ENCODE measurements at places on chromosomes 12 and 14.

- DNase-seq = no peak
Observed at GRCh38 chr14:31935391-31935790, 141.7 kb upstream of the ARHGAP5 start.

DNA sequence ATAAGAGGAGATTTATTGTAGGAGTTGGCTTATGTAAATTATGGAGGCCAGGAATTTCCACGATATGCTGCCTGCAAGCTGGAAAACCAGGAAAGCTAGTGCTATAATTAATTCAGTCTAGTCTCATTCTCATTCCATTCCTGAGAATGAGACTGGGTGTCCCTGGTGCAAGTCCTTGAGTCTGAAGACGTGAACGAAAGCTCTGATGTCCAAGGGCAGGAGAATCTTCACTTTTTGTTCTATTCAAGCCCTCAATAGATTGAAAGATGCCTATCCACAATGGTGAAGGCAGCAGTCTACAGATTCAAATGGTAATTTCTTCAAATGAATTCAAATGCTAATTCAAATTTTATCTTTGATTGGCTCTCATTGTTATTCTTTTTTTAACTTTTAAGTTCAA lies 851.1 kb upstream of the MGAT4C start:
- no peak for DNase-seq

- DNase-seq = no peak
Observed at GRCh38 chr14:73461478-73462047, 3.2 kb upstream of the NUMB start.

GRCh38 chr14:21352587-21352986 lies 31.2 kb downstream of the SUPT16H start:
- no peak for DNase-seq

DNA sequence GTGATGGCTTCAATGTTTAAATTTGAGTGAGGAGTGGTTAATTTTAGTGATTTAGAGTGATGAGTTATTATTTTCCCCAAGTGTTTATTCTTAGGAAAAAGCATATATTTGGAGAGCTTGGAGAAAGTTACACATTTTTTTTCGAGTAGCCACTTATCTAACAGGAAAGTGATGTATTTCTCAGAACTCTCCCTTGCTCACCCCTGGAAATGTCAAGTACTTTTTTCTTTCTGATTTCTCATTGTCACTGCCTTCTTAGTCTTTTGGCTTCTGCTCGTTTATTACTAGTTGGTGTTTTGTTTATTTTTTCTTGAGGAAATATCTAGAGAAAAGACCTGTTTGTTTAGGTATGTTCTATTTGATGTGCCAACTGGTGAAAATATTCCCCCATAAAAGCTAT lies 58.8 kb downstream of the AEBP2 start:
- DNase-seq = no peak

DNA sequence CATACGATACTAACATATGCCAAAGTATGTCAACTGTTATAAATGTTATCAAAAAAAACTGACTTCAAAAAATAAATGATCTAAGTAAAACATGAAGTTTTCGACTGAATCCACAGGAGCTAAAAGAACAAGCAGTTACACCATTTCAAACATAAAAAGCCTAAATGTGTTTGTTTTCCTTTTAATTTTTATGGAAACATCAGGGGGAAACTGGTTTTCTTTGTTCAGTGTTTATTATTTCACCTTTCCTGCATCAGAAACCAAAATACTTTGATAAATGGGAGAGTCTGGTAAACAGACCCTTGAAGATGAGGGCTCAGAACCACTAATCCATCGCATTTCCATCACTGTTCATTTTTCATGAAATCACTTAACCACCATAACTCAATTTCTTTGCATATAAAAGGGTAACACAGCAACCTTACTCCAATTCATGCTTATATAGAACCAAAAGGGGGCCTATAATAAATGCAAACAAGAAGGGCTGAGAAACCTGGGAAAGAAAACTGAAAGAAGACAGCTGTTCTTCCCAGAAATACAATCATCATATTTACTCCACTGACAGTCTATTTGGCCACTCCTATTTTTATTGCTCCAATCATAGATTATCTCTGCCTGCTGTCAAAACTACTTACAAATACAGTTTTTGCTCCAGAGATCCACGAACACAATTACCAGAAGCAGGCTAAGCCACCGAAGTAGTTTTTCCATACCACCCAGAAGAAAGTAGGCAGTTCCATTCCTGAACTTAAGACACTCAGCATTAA lies 17.0 kb downstream of the FGD6 start:
- no peak for DNase-seq

GRCh38 chr12:128830505-128830893 lies 6.7 kb upstream of the SLC15A4 start:
- no peak for DNase-seq

DNA sequence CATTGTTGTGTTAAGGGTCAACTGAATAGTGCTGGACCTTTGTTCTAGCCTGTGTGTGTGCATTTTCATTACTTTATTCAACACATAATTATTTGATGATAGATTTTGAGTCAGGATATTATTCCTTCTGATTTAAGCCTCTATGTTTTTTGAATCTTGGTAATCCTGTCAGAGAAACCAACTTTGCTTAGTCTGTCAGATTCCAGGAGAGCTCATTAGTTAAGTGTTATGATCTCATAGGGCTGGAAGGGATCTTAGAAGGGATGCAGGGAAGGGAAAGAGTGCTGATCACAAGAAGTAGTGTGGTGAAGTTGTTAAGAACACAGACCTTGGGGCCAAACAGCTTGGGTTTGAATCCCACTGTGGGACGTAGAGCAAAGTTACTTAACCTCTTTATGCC lies 52.9 kb downstream of the SCN8A start:
- no peak for DNase-seq

GRCh38 chr12:89574736-89575208 lies 48.9 kb upstream of the POC1B start:
- DNase-seq = no peak

- no peak for DNase-seq
Observed at GRCh38 chr12:106258226-106258625, 10.4 kb upstream of the CKAP4 start.

DNA sequence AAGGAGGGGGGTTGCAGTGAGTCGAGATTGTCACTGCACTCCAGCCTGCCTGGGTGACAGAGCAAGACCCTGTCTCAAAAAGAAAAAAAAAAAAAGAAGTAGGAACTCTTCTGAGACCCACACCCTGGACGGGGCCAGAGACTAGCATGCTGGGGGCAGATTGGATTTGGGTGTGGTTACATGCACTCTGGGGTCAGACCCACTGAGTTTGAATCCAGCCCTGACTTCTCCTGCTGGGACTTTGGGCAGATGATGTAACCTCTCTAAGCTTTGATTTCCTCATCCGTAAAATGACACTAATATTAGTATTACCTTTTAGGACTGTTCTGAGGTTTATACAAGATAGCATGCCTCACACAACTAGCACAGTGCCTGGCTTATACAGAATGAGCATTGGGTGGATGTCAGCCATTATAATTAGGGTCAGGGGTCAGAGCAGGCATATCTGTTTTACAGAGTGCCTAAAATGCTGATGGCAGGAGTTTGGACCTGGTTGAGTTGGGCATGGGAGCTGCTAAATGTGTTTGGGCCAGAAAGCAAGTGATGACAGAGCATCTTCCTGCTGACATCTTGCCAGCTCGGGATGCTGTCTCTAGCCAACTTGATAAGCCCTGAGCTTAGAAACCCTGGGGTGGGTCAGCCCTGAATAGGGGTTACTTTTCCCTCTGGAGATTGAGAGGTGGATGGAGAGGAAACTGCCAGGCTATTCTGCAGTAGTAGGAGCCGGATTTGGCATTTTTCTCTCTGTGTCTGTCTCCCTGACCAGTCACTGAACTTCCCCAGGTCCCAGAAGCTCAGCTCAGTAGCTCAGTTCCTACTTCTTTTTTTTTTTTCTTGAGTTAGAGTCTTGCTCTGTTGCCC lies 15.5 kb downstream of the TPCN1 start:
- no peak for DNase-seq

GRCh38 chr12:111443586-111443985 lies 37.9 kb downstream of the SH2B3 start:
- DNase-seq = no peak

DNA sequence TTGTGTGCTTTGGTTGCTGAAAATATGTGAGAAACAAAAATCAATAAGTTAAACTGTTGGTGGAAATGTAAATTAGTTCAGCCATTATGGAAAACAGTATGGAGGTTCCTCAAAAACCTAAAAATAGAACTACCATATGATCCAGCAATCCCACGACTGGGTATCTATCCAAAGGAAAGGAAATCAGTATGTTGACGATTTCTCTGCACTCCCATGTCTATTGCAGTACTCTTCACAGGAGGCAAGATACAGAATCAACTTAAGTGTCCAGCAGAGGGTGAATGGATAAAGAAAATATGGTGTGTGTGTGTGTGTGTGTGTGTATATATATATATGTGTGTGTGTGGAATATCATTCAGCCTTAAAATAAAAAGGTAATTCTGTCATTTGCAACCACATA lies 159.5 kb downstream of the PTPRO start:
- no peak for DNase-seq

DNA sequence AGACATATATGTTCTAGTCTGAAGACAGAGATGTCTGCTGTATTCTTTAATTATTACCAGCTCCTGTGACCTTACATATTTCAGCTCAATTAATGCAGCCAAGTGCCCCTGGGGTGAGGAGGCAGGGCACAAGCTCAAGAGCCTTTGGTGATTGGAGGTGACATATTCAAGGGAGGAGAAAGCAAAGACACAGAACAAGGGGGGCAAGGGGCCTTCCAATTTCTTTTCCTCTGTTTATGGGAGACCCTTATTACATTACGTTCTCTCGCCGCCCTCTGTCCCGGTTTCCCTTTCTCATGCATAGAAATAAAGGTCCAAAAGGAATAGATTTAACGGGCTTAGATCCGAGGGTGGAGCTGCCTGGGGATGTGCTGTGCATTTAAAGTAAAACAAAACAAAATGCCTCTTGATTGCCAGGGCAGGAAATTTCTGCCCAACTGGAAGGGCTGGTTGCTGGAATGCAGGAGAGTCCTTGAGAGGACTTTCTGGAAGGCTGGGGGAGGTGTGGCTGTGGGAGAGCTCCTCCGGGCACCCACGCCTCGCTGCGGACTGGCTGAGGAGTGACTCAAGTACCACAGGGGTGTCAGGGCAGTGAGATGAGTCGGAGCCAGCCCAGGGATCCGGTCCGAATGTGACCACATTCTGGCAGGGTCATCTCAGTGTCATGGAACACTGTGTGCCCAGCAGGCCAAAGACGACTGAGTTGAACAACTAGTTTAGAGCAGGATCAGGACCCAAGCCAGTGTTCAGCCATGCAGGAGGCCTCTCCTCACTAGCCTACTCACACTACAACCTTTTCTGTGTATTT lies 32.1 kb upstream of the GSG1 start:
- no peak for DNase-seq

GRCh38 chr14:36747411-36748184 lies 85.9 kb downstream of the PAX9 start:
- DNase-seq = no peak

DNA sequence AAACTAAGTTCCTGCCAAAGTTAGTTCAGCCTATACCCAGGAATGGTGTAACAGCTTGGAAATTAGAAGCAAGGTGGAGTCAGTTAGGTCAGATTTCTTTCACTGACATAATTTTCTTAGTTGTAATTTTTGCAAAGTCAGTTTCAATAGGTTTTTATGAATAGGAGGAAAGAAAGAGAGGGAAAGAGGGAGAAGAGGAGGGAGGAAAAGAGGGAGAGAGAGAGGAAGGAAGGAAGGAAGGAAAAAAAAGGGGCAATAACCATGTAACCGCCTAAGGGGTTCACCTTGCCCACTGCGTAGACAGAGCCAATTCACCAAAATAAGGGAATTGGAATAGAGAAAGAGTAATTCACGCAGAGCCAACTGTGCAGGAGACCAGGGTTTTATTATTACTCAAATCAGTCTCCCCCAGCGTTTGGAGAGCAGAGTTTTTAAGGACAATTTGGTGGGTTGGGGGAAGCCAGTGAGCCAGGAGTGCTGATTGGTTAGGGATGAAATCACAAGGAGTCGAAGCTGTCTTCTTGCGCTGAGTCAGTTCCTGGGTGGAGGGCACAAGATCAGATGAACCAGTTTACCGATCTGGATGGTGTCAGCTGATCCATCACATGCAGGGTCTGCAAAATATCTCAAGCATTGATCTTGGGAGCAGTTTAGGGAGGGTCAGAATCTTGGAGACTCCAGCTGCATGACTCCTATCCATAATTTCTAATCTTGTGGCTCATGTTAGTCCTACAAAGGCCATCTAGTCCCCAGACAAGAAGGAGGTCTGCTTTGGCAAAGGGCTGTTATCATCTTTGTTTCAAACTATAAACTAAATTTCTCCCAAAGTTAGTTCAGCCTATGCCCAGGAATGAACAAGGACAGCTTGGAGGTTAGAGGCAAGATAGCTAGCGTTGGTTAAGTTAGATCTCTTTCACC lies 126.0 kb upstream of the AMIGO2 start:
- DNase-seq = no peak

- no peak for DNase-seq
Observed at GRCh38 chr14:69612014-69612782, 802 bp downstream of the SUSD6 start.

DNA sequence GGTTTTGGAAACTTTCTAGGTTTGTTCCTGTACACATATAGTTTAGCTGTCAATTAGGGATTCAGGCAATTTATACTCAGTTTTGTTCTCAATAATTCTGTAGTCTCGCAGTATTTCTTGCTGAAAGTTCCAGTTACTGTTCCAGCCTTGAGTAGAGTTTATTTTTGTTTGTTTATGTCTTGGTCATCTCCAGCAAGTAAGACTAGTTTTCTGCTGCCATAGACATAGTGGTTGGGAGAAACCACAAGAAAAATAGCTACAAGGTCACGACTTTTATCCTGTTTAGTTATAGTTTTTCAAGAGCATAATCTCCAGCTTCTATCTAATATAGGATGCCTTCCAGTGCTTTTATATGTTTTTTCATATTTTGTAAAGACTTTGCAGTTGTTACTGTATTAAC lies 99.6 kb upstream of the FOXG1 start:
- no peak for DNase-seq

GRCh38 chr12:18296201-18296908 lies 35.0 kb downstream of the PIK3C2G start:
- no peak for DNase-seq

All from stimulated activated CD4-positive, alpha-beta T cell treated with anti-CD3 and anti-CD28 coated beads, Interleukin-15, amount 100 ng/mL, for 1 hour (primary cell).